NCI-H510A treated with DMSO at 0.1 percent for 48 hours (cell line): ENCODE measurements at places on chromosomes 6 and 20.

GRCh38 chr6:5996714-5997419 is 9.9 kb downstream of the NRN1 start:
- DNase-seq = no peak

DNA sequence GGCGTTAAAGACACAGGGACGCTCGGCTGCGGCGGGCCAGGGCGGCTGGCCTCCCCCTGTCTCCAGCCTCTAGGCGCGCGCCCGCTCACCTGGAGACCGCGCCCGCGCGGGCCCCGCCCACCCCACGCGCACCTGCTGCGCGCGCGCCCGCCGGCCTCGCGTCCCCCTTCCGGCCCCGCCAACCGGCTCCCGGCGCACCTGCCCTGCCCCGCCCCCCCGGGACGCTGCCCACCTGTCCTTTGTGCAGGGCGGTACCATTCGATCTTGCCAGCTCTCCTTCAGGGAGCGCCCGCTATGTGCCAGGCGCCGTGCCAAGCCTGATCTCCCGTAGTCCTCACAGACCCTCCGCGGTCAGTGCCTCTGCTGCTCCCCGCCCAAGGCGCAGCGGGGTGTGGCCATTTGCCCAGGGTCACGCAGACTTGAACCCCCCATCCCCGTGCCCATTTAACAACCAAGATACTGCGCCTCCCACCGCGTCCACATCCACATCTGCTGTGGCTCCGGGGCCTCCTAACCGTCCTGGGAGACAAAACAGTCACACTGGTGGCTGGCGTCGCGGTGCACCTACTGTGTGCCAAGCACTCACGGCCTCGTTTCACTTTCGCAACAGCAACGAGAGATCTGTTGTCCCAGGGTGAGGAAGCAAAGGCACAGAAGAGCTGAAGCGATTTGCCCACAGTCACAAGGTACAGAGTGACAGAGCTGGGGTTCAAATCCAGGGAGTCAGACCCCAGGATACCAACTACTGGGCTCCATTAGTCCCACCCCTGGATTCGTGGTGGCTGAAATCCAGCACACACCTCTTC is 48.1 kb downstream of the NOL4L start:
- DNase-seq = peak; percentile 91

- no peak for DNase-seq
Measured at GRCh38 chr6:111087106-111087835, at the start of gene SLC16A10. Gene SLC16A10, plus strand, starts transcription at chr6:111087503. Its CDS starts 250 bp downstream, at chr6:111087753.

GRCh38 chr6:160254467-160255312 is 3.9 kb downstream of the SLC22A2 start:
- no peak for DNase-seq

DNA sequence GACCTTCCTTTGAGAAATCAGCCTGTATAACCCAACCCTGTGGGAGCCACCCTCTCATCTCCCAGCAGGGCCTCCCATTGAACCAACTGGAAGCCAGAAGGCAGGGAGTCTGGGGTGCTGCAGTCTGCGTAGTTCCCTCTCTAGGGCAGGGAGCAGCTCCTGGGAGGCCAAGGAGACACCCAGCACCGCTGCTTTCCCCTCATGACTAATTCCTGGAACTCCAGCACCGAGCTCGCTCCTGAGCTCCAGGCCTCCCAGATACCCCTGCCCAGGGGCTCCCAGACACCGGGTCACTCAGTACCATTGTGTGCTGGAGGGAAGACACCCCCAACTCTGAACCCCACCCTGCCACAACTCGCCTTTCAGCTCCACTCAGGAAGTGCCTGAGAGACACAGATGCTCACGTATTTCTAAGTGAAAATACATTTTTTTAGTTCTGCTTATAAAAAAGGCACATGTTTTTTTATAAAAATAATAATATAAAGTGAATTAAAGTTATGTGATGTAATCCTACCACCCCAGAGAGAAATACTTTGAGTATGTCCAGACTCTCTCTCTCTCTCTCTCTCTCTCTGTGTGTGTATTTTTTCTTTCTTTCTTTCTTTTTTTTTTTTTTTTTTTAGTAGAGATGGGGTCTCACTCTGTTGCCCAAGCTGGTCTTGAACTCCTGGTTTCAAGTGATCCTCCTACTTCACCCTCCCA is 17.5 kb downstream of the PIM1 start:
- DNase-seq = no peak

DNA sequence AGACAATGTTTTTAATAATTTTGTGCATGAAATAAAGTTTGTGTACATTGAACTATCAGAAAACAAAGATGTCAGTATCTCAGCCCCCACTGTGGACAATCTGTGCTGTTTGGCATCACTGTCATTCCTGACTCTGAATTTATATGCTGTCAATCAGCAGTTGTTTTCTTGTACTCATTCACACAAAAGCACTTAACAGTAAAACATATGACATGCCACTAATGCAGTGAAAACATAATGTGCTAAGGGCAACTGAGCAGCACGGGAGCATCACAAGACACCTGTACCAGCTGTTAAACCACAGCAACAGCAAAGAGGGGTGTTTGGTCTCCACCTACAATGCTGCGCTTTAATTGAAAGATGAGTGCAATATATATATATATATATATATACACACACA is 647.8 kb upstream of the SLC35B3 start:
- DNase-seq = no peak

DNA sequence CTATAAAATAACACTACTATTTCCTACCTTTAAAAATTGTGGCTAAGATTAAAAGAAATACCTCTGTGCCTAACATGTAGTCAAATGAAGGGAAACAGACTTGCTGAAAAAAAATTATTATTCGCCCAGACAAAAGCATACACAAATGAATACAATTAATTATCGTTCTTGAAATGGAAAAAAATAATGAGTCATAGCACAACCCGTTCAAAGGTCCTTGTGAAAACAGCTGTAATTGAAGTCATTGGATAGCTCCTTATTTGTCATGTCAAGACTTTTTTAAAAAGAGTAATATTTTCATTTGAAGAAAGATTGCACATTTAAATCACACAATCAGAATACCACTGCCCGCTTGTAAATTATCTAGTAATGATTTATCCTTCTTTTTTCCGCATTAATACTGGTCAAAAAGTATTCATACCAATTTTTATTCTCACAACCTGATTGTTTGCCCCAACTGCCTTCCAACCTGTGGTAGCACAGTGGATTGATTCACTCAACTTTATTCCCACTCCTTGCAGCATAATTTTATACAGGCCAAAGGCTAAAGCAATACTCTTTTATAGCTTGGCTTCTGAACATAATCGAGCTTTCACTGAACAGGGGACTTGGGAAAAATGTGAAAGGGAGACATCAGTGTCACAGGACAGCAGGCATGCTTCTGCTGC is 655.2 kb upstream of the MAP3K7 start:
- DNase-seq = no peak

- no peak for DNase-seq
Measured at GRCh38 chr6:4113649-4114048, 21.7 kb downstream of the ECI2 start.

DNA sequence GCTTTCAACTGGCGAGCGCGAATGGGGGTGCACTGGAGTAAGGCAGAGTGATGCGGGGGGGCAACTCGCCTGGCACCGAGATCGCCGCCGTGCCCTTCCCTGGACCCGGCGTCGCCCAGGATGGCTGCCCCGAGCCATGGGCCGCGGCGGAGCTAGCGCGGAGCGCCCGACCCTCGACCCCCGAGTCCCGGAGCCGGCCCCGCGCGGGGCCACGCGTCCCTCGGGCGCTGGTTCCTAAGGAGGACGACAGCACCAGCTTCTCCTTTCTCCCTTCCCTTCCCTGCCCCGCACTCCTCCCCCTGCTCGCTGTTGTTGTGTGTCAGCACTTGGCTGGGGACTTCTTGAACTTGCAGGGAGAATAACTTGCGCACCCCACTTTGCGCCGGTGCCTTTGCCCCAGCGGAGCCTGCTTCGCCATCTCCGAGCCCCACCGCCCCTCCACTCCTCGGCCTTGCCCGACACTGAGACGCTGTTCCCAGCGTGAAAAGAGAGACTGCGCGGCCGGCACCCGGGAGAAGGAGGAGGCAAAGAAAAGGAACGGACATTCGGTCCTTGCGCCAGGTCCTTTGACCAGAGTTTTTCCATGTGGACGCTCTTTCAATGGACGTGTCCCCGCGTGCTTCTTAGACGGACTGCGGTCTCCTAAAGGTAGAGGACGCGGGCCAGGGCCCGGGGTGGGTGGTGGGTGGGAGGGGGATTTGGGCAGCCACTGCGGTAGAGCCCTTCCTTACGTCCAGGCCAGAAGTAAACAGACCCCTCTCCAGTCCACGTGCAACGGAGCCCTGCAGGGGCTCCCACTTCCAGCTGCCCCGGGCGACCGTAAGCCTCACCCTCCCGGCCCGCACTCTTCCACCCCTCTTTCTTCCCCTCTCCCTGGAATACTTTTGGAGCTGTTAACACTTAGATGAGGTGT is 998 bp downstream of the BMP2 start:
- no peak for DNase-seq

DNA sequence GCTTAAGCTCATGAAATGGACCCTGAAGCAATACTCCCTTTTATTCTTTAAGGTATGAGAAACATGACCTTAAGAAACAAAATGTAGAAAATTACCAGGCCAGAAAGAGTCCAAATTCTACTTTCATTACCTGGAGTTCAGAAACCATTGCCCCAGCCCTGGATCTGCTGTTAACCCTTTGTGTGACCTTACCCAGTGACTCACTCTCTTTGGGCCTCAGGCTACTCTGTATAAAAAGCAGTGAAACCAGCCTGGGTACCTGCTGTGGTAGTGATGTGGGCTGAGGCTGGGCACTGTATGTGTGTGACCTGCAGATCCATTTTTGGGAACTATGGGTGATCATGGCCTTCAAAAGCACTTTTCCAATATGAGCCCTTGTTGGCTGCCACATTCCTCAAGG is 47.2 kb downstream of the SLC9A8 start:
- DNase-seq = no peak

DNA sequence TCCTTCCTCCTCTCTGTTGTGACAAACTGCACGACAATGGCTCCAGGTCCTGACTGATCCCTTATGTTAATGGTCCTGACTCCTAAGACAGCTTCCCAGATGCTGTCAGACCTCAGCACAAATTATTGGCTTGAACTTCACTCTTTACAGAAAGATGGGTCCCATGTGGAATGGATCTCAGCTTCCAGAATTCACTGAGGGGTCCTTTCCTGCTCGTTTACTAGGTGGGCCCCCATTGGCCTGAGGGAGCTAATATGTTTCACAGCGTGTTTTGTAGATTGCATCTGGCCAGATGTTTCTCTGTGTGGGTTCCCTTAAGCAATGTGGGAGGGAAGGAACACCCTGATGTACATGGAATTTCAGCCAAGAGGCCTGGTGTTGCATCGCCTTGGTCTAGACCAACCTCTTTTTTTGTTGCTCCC is 826.6 kb downstream of the MAFB start:
- no peak for DNase-seq

DNA sequence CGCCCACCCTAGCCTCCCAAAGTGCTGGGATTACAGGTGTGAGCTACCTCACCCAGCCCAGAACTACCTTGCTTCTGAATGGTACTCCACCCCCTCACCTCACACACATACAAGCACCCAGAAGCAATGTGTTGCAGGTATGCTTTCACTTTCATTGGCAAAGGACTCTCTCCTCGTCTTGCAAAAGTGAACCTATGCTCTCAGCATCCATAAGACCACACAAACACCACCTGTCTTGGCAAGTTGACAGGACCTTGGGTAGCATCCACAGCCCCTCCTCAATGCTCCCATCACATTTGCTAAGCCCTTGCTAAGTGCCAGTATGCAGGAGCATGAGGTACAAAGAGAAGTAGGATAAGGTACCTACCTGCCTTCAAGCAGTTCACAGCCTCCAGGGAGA is 3.7 kb downstream of the KIF13A start:
- DNase-seq = no peak

- DNase-seq = no peak
Measured at GRCh38 chr20:57658447-57658832, 38.2 kb upstream of the ZBP1 start.

DNA sequence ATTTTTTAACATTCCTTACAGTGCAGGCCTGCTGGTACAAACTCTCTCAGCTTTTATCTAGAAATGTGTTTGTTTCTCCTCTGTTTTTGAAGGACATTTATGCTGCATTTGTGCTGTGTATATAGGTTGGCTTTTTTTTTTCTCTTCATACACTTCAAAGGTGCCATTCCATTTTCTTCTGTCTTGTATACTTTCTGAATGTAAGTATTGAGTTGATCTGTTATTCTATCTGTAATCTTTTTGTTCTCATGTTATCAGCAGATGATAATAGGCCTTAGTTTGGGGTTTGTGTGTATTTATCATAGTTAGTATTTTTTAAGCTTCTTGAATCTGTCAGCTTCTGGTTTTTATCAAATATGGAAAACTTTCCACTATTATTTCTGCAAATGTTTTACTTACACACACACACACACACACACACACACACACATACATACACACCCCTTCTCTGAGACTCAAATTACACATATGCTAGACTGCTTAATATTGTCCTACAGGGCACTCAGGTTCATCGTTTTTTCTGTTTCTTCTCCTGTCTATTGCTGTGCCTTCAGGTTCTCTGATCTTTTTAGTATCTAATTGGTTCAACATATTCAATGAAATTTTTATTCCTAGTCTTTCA is 74.6 kb downstream of the RPP40 start:
- no peak for DNase-seq

DNA sequence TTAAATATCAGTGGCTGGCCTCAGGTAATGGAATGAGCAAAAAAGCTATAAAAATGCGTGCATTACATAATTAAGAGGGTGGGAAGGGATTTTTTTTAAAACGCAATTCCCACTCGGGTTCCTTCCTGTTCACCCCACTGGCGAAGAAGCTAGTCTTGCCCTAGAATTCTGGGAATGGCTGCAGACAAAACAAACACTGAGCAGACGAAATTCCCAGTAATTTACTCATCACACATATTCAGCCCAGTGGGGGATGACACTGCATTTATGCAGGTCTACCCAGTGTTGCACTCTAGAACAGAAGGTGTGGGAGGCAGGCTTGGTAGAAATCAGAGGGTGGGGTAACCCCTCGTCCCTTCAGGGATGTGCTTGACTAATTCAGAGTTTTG is 2695.0 kb upstream of the DEFB115 start:
- no peak for DNase-seq

GRCh38 chr20:35773154-35773751 is 1.4 kb downstream of the PHF20 start:
- DNase-seq = no peak

DNA sequence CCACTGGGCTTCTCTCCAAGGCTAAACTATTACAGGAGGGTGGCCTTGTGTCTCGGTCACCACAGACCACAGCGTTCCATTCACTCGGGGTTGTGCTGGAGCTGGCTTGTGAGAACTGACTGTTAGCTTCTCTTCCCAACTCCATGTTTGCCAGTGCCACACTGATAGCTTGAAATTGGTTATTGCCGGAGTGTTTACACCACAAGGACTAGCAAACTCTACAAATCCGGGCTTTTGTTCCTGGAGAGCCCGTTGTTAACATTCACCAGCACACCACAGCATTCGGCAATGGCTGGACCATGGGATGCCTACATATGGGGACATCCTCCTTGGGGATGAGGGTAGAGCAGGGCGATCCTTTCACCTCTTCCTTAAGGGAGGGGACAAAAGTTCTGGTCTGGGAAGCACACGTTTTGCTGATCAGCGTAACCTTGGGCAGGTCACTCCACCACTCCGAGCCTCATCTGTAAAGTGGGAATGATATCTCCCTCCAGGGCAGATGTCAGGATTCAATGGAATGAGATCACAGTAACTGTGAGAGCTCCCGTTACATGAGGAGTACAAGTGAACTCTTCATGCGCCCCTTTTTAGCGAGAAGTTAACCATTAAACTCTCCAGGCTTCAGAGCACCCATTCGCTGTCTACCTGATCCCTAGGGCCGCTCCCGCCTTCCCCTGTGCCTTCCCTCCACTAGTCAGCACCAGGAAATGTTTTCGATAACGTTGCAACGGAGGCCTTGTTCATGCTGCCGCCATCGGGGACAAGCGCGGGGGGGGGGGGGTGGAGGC is 41.7 kb upstream of the TTPAL start:
- DNase-seq = no peak
